Left lobe of liver (tissue), 2 donors: ENCODE measurements at places on chromosomes 12 and 14. TPM values are rescaled to one million over a fixed set of nuclear protein-coding genes. Genes with fewer than 3 reads are reported as not detected.

DNA sequence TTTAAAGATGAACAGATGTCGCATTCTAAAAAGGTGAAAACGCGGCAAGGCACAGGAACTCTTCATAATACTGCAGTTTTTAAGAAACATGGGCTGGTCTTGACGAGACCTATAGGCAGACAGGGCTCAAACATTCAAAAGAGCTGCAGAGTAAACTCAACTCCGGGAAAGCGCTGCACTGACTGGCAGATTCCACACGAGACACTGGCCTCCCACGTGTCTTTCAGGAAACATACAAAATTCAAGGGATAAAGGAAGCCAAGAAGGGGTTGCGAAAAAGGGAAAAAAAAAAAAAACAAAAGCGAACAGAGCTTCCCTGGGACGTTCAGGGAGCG is 614 bp upstream of the ARF6 start:
- no peak for DNase-seq

DNA sequence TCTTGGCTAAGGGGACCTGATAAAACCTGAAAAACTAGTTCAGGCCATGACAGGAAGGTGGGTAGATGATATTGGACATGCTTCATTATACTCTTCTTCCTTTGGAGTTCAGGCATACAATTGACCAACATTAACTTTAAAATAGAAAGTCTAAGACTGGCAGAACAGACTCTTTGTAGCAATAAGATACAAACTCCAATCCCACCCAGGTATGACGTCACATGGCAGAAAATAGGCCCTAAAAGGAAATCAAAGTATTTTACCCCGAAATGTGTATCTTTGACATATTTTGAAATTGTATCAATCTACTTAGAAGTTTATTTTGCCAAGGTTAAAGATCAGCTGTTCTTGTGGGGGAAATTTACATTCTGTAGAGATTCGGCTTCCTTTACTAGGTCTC is 198.1 kb upstream of the LRIG3 start:
- no peak for DNase-seq

- DNase-seq: no peak
Measured at GRCh38 chr14:21867541-21867940, 193.9 kb upstream of the OR4E1 start.

DNA sequence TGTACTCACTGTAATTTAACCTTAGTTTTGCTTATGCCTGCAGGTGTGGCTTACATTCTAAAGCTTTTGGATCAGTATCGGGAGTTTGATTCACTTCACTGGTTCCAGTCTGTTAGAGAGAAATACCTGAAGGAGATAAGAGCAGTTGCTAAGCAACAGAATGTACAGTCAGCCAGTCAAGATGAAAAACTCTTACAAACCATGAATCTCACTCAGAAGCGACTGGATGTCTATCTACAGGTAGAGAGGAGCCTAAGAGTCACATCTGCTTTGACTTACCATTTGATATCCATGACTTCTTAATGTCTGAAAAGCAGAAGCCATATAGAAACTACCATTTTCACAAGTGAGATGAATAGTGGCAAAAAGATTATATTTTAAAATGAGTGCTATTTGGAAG is 56.5 kb downstream of the WASHC4 start:
- no peak for DNase-seq

DNA sequence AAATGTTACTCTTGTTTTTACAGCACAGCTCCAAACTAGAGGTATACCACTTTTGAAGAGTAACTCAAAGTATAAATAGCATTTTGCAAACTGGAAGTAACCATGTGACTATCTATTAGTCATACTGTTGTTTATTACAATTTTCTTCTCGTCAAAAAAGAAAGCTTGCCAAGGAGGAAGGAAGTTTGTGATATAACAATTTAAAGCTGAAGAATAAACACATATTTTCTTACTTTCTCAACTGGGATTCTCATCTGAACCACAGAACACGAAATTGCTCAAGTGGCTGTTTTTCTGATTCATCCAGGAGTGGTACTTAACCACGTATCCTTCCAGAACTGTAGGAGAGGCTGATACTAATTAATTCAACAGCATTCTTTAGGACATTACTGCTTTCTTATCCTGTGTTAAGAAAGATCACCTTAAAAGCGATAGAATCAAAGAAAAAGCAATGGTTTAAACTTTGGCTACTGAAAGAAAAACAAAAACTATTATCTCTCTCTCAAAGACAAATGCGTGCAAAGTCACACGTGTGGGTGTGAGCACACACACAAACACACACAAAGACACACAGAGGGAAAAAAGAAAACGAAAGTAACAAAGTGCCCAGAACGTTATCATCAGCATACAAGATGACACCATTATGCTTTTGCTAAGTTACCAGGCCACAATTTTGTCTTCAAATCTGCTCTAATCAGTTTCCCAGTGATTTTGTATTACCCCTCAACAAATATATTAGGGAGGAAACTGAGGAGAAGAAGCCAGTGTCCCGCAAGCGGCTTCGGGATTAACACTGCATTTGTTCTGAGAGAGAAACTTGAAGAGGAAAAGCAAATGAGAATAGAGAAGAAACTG is at the start of gene CLEC2B:
TSS of gene CLEC2B (minus strand) at position 48 of the 855 bp plus-strand sequence.
- DNase-seq: no peak

The PAPLN gene
- total RNA-seq: 1.9 TPM

- no peak for DNase-seq
Measured at GRCh38 chr14:72909163-72909562, 15.3 kb upstream of the DPF3 start.

DNA sequence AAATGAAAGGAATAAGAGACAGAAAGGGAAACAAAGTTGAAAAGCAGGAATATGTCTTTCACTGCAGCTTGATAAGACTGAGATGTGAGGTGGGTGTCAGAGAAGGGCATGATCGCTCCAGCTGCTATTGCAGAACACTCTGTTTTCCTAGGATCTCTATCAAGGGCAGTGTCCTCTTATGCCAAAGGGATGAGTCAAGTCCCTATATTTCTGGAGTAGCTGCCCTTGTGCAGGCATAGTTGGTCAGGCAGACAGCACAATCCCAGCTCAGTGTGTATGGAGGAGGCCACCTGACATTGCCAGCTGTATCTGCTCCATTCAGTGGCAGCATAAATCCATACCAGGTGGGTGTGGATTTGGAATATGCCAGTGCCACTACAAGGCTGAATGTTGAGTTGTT is 101.6 kb downstream of the DAD1 start:
- no peak for DNase-seq

GRCh38 chr12:75715682-75716081 is 204.3 kb upstream of the KRR1 start:
- no peak for DNase-seq

GRCh38 chr14:67541448-67542387 is 8.6 kb downstream of the PLEKHH1 start:
- no peak for DNase-seq

DNA sequence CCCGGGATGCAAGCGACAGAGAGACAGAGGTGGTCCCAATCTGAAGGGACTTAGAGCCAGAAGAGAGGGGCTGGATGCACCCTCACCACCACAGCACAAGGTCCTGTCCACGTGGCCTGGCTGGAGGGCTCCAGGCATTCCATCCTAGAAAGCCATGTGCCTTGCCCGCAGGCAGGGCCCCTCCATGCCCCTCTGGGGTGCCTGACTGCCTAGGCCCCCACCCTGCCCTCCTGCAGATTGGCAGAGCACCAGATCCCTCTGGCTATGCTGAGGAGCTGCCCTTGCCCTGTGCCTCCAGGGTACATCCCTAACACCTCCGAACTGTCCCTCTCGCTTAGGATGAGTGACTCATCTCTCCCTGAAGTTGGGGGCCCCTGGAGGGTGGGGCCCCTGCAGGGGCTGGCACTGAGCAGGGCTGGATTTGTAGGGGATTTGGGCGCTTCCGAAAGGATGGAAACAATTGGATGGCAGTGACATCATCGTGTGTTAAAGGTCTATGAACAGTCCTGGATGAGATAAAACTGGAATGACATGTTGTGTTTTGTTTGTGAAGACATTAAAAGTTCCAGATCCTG is 50.9 kb downstream of the CHGA start:
- no peak for DNase-seq
